Choroid plexus epithelial cell (primary cell): ENCODE measurements at places on chromosomes 4 and X.

- DNase-seq, result no peak
These were observed 17.1 kb downstream of the GPR34 start for GRCh38 chrX:41705680-41706374.

DNA sequence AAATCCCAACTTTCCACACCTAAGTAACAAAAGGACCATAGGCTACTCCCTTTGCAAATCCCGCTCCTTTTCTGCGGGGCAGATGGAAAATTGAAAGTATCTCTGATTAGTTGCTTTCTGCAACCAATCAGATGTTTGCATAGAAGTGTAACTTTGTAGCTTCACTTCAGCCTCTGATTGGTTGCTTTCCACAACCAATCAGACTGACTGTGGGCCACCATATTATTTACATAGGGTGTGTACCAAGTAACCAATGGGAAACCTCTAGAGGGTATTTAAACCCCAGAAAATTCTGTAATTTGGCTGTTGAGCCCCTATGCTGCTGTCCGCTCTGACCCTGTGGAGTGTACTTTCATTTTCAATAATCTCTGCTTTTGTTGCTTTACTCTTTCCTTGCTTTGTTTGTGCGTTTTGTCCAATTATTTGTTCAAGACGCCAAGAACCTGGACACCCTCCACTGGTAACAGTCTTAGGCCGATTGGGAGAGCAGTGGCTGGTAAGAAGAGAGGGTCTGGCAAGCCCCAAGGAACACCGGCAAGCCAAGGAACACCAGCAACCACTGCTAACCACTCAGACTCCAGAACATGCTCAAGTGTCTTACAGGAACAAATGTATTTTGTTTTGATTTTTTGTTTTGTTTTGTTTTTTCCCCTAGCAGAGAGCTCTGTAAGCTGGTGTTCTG lies 125.5 kb upstream of the MAP3K15 start:
- DNase-seq, result peak; percentile 20

GRCh38 chr4:54941994-54942552 lies 183.3 kb downstream of the KDR start:
- peak; percentile 11 for DNase-seq

DNA sequence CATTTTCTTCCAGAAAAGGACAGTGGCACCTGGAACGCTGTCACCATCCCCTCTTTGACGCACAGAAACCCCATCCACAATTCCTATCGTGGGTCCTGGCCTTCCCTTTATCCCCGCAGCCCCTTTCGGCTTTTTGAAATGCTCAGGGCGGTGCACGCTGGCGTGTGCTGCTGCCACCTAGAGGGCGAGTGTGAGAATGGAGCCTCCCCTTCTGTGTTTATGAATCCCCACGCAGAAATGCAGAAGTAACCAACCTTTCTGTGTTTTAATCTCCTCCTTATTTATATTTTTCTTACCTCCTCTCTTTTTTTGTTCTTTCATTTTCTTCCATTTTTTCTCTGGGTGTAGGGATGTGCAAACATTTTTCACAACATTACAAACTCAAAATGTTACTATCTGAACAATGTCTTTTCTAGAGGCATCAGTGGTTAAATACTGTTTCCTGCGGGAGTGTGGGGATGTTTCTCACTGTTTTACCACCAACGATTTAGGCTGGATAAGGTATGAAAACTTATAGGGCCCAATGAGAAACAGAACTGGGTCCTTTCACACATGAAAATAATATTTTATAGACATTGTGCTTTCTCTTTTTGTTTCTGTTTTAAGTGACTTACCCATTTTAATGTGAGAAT lies 50.0 kb downstream of the TMA16 start:
- peak; percentile 65 for DNase-seq

GRCh38 chr4:11430536-11430935 lies 1.8 kb upstream of the HS3ST1 start:
- no peak for DNase-seq
